ENCODE measurements at places on chromosomes 5 and 9.

GRCh38 chr5:167296066-167296465 is 995.4 kb upstream of the WWC1 start:
- no peak for DNase-seq

- DNase-seq, result no peak
These were observed 176.4 kb upstream of the CCNG1 start for GRCh38 chr5:163260961-163261360.

DNA sequence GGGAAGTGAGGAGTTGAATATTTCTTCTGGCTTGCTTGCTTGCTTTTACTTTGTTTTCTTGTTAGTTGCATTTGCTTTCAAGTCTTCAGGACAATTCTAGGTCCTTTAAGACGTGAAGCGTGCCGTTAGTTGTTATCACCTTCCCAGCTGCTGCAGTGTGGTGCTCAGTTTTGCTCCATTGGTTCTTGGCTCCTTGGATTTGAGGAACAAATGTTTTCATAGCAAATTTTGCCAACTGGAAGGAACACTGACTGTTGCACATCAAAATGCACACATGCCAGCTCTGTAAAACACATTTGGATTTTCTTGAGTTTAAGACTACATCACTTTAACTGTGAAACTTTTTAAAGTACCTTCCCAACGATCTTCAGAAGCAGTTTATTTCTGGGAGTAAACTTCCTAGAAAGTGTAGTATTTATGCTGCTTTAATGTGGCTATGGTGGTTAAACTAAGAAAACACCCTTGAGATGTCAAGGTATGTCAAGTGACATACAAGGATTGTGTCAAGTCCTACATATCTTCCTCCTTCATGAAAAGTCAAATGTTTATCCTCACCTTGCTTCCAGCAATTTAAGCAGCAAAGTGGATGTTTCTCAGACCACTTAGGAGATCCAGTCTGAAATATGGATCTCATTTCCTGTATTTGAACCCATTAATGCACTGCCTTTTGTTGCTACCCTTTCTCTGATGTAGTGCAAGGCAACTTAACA is 24.9 kb downstream of the MOCS2 start:
- DNase-seq, result no peak

DNA sequence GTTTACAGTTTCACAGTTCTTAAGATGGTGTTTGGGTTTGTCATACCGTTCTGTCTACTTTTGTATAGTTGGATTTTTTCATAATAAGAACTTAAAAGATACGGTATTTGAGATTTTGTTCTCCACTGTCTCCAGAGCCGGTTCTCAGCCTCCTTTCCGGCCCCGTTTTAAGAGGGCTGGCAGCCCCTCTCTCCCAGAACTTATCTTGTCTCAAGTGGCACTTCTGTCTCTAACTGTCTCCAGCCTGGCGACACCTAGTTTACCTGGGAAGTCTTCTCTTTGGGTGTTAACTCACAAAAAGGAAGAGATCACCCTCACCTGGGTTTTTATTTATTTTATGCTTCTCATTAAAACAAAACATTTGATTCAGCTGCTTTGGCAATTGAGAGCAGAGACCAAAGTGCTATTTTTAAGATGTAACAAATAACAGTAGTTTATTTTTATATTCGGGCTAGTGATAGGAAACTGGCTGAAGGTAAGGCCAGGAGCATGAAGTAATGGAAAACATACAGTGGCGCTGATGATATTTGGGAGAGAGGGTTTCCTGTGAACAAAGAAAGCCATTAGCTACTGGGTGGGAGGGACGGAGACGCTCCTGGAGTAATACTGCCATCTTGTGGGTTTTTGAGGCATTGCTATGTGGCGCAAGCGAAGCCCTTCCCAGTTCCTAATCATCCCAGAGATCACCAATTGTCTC is 48.3 kb downstream of the ACER2 start:
- peak; percentile 45 for DNase-seq

- DNase-seq, result no peak
These were observed 15.2 kb upstream of the TNIP1 start for GRCh38 chr5:151096001-151096373.

GRCh38 chr5:152329761-152330283 is 75.3 kb downstream of the NMUR2 start:
- no peak for DNase-seq

GRCh38 chr5:138067945-138068344 is 15.9 kb upstream of the WNT8A start:
- no peak for DNase-seq

- no peak for DNase-seq
These were observed 112.1 kb downstream of the ADRB2 start for GRCh38 chr5:148938522-148938882.

DNA sequence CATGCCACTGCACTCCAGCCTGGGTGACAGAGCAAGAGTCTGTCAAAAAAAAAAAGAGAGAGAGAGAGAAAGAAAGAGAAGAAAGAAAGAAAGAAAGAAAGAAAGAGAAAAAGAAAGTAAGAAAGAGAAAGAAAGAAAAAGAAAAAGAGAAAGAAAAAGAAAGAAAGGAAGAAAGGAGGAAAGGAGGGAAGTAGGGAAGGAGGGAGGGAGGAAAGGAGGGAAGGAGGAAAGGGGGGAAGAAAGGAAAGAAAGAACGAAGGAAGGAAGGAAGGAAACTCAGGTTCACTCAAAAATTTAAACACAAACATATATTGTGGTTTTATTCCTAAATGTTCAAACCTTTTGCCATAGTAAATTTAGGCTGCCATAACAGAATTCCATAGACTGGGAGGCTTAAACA is 453.0 kb downstream of the SLCO4C1 start:
- DNase-seq, result no peak

GRCh38 chr5:176180339-176180738 is 57.9 kb upstream of the SIMC1 start:
- DNase-seq, result no peak

- peak; percentile 54 for DNase-seq
These were observed 165.4 kb upstream of the RAI14 start for GRCh38 chr5:34490506-34491250.

DNA sequence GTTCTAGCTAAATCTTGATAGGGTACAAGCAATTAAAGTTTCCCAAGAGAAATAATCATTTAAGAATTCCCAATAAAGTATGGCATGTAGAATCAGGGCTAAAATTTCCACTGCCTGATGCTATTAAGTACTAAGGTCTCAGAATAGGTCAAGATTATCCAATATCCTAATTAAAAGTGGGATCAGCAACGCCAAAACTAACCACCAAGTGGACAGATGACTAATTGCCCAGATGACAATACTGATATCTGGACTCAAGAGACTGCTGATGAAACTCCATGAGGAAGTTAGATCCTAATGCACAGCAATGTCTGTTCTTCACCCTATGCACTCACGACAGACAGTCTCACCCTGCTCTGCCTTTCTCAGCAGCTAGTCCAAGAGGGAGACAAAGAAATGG is 14.3 kb downstream of the DEPDC1B start:
- DNase-seq, result no peak

DNA sequence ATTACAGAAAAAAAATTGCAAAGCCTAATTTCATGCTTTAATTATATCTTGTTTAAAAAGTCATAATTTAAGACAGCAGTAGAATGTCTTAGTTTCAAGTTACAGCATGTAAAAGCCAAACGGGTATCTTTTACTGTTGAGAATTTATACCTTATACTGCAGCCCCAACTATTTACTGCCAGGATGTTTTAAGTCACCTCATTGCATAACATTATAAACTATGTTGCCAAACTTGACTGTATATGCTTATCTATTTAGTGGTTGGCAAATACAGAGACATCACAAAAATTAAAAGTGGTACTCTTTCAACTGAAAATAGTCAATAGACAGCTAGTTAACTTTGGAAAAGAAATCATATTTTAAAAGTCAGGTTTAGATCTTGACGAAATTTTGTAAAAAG is 119.5 kb downstream of the EDIL3 start:
- no peak for DNase-seq

DNA sequence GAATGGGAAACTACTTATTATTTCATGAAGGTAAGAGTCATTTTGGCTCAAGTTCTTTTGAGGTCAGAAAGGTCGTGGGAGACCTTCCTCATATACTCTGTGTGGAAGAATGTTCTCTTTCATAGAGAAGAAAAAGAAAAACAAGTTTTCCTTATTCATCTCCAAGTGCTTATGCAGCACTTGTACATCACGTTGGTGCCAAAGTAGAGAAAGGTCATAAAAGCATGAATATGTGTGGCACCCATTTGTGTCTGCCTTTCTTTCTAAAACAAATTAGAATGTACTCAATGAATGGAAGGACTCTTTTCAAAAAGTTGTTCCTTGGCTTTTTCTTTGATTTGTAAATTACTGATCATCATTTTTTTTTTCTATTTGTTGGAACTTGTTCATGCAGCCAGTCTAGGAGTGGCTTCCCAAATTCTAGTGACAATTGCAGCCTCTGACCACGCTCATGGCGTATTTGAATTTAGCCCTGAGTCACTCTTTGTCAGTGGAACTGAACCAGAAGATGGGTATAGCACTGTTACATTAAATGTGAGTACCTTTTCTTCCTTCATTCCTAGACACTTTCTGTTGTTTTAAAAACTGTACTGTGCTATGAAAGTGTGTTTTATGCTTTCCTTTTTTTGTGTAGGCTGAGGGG is 122.4 kb downstream of the ADGRV1 start:
- no peak for DNase-seq

All from iPS DF 19.7 (cell line).